ENCODE measurements at places on chromosomes 3 and 15.

DNA sequence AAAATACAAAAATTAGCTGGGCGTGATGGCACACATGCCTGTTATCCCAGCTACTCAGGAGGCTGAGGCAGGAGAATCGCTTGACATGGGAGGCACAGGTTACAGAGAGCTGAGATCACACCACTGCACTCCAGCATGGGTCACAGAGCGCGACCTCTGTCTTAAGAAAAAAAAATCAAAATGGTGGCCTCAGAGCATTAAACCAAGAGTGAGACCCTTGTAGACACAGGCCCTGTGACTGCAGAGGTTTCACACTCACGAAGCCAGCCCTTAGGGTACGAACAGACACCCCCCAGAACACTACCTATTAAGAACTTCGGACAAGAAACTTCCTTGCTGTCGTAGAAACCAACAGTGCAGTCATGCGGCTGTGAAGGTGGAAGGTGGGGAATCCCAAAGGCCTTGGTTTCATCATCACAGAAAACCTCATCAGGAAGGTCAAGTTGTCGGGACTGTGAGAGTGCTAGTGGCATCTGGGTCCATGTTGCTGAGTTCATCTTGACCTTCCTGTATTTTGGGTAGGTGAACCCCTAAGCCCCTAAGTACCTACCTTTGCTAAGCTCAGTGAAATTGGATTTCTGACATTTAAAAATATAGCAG lies 4.8 kb upstream of the PDE8A start:
- no peak for DNase-seq

DNA sequence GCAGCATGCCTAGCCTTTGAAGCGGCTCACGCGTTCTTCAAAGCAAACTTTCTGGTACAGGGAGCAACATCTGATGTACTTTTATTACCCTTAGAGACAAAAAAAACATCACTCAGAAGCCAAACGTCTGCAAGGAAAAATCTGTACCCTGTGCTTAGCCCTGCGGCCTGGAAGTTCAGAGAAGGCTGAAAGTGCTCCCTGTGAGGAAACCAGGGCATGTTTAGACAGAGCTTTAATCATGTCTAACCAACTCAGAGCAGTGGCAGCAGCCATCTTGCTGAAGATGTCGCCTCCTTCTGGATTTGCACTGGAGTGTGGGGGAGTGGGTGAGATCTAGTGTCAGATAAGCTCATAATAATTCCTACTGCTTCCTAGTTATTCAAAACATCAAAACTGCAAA lies 170.4 kb downstream of the P3H2 start:
- no peak for DNase-seq

- DNase-seq: no peak
Measured at GRCh38 chr15:91424001-91424400, 323.9 kb downstream of the SV2B start.

GRCh38 chr3:74435631-74436030 lies 178.8 kb downstream of the CNTN3 start:
- DNase-seq: no peak

DNA sequence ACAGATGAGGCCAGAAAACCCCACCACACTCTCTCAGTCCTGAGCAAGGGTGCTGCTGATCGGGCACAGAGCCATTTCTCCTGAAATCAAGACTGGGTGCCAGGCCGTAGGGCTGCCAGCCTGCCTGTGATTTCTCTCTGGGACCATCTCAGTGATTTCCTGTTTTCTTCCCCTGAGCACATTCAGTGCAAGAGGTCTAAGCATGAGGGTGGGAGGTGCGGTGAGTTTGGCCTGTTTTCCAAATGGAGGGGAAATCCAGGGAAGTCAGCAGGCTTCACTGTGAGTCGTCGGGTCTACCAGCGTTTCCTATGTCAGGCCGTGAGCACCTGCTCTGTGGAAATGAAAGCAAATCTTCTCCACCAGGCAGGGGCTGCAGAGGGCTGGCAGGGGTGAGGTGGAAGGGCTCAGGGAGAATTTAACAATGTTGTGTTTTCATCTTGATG lies 82.3 kb downstream of the ST6GAL1 start:
- DNase-seq: no peak

DNA sequence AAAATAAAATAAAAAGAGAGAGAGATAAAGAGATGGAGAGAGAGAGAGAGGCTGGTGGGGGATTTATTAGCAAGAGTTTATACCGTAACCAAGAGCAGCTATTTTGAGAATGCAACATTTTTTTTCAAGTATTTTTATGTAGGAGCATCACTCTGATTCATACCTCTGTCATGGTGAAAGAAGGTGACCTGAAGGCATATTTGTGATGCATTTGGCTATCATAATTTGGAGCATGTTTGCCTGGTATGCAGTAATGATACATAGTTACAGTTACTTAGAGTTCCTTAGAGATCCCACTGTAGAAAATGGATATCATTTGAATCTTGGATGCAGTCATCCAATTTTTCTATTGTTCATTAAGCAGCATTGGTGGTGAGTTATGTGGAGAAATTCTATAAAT lies 1472.4 kb downstream of the SI start:
- no peak for DNase-seq

GRCh38 chr3:50251220-50251619 lies 15.2 kb downstream of the GNAI2 start:
- DNase-seq: no peak

- DNase-seq: no peak
Measured at GRCh38 chr3:167318996-167319615, 61.0 kb downstream of the ZBBX start.

DNA sequence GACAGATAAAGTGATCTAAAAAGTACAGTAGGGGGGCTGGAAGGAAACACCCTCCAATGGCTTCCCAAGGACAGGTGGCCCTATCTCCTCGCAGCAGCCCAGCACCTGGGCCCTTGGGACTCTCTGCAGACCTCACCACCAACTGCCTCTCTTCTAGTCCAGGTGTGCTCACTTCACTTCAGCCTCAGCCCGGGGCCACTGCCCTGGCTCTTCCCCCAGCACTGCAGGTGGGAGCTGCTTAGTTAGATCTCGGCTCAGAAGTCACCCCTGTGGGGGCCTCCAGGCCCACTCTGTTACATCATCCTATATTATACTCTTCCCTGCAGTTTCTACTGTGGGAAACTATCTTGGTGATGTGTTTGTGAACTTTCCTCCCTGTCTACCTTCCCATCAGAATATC lies 2.0 kb downstream of the KLF15 start:
- DNase-seq: no peak

DNA sequence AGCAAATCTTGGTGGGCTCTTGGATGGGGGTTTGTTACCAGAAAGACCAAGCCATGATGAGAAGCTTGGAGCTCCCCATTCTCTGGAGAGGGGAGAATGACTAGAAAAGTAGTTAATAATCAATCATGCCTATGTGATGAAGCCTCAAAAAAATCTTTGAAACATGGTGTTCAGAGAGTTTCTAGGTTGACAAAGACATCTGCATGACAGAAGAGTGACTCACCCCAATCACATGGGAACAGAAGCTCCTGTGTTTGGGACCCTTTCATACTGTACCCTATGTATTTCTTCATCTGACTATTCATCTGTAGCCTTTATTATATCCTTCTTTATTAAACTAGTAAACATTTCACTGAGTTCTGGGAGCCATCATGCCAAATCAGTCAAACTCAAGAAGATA lies 87.4 kb downstream of the BCHE start:
- no peak for DNase-seq

- DNase-seq: no peak
Measured at GRCh38 chr15:73959801-73960200, 32.3 kb downstream of the STOML1 start.

- no peak for DNase-seq
Measured at GRCh38 chr3:136042608-136043221, 77.2 kb downstream of the PPP2R3A start.

- no peak for DNase-seq
Measured at GRCh38 chr15:80028937-80029336, 30.5 kb upstream of the ZFAND6 start.

- DNase-seq: no peak
Measured at GRCh38 chr15:29542994-29543393, 273.4 kb upstream of the NSMCE3 start.

DNA sequence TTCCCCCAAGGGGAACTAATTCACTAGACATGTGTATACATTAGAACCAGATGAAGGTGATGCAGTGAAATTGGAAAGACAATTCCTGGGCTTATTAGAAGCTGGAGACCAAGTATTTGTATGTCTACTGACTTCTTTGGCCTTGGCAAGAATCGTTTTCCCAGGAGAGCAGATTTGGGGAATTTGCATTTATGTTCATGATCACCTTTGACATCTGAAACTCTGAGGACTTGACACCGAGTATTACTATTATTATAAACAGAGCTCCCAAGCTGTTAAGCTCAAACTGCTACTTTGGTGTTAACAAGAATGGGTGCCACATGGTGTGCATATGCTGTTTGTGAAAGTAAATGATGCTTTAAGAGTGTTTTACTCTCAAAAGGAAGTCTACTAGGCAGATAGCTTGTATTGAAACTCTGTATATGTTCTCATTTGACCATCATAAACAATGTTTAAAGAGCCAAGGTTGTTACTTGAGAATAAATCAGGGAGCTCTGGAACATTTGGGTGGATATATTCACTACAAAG lies 519.8 kb upstream of the GOLIM4 start:
- DNase-seq: no peak

DNA sequence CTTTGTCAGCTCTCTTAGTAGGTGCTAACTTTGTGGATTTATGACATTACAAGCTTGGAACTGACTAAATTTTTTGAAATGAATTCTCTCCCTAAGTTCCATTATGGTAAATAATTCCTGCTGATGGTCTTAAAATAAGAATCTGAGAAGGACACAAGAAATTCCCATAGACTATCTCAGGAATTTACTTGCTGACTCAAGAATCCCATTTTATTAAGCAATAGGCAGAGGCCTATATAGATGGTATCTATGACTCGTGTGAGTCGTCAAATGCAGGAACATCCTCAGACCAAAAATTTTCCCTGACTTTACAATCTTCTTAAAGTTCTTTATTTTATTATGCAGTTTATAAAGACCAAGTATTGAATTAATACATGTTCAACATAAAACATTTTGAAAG lies 30.7 kb upstream of the CBLB start:
- DNase-seq: no peak

DNA sequence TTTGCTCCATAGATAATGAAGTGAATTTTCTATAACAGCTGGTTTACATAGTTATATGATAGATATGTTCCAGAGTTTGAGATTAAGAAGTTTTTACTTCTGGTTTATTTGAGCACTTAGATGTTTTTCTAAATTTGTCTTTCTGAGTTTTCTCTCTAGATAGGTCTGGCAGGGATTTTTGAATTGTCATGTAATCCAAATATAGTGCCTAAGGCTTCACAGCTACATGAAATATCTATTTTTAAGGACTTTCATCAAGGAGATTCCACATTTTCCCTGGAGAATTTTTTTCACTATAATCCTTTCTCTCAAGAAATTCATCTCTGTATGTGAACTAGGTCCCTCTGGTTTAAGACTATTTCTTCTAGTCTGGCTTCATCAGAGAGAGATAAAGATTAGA lies 12.0 kb downstream of the PPM1L start:
- DNase-seq: no peak

DNA sequence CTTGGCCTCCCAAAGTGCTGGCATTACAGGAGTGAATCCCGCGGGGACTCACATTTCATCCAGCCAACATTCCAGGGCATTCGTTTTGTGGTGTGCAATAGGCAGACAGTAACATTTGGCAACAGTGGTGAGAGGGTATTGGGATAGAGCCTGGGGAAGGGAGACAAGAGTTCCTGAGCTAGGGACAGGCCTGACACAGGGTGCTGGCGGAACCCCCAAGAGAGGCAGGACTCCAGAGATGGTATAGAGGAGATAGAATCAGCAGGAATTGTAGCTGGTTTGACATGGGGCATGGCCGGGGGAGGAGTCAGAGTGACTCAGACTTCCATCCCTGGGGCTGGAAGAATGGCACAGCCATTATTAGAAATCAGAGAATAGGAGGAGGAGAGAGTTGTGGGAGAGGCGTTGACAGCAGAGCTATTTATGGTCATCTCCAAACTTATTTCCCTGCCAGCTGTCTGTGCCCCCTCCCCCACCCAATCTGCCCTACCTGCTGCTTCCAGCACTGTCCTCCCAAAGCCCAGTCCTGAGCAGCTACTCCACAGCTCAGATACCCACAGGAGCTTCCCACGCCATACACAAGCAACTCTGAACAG lies 4.4 kb upstream of the IDH2 start:
- peak; percentile 66 for DNase-seq

DNA sequence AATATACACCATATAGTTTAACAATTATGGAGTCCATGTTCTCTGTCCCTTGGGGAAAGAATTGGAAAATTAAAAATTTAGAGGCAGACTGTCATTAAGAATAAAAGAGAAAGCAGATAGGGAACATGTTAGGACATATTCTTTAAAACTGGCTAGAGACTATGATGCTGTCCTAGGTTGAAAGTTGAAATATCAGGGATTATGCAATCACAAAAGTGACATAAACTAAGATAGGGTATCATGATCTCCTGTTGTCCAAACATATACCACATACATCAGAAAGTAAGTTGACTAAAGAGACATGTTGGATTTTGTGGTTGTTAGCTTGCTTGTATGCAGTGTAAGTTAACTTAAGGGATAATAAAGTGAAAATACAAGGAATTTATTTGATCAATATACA lies 9.9 kb upstream of the EID1 start:
- DNase-seq: no peak

GRCh38 chr3:184353546-184353941 lies 7.9 kb downstream of the CLCN2 start:
- no peak for DNase-seq

- DNase-seq: no peak
Measured at GRCh38 chr15:65836665-65837064, 32.6 kb upstream of the RAB11A start.

GRCh38 chr15:48052946-48053345 lies 67.8 kb upstream of the SLC24A5 start:
- DNase-seq: no peak

GRCh38 chr15:95944193-95944592 lies 386.3 kb upstream of the NR2F2 start:
- no peak for DNase-seq

- no peak for DNase-seq
Measured at GRCh38 chr3:157312376-157312745, 124.3 kb upstream of the PTX3 start.

DNA sequence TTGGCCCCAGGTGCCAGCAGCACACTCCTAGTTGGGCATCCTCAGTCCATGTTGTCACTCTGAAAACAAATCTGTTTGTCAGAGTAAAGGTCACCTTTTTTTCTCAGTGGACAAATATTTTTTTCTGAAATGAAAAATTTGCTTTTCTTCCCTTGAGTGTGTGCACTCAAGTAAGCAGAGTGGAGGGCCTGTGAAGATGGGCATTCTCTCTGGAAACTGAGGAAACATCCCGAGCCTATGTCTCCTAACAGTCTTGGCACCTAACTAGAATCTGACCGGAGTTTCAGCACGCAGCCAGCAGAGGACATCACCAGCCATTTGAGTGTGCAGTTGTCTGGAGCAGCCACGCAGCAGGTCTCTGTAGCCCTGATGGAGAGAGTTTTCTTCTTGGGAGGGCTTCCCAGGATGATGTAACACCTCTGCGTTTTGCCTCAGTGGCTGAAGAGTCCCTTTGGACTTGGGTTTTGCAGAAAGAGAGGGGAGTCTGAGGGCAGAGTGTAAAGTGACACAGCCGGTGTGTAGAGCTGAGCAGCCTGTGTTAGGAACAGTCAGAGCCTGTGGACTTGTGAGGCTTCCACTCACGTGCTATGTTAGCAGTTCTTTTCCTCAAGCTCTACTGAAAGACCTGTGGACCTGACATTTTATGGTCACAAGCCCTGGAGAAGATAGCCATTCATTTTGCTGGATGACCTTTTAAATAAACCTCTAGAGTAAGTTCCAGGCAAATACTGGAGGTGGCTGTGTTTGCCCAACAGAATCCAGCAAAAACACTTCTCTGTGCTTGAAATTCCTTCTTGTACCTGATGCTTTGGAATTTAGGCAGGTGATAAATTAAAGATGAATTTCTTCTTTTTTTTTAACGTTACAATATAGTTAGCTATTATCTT lies 51.6 kb downstream of the ABHD2 start:
- DNase-seq: peak; percentile 65
